ENCODE measurements at places on chromosomes 2 and 18. TPM values are rescaled to one million over a fixed set of nuclear protein-coding genes. Genes with fewer than 3 reads are reported as not detected.
A peak's percentile ranks its signal among the peaks of the same experiment; 100 is the strongest.

ARID5A gene
- total RNA-seq: 57.9 TPM

GNAL gene
- not detected for total RNA-seq

DUSP19 gene
- 1.8 TPM for total RNA-seq

DNA sequence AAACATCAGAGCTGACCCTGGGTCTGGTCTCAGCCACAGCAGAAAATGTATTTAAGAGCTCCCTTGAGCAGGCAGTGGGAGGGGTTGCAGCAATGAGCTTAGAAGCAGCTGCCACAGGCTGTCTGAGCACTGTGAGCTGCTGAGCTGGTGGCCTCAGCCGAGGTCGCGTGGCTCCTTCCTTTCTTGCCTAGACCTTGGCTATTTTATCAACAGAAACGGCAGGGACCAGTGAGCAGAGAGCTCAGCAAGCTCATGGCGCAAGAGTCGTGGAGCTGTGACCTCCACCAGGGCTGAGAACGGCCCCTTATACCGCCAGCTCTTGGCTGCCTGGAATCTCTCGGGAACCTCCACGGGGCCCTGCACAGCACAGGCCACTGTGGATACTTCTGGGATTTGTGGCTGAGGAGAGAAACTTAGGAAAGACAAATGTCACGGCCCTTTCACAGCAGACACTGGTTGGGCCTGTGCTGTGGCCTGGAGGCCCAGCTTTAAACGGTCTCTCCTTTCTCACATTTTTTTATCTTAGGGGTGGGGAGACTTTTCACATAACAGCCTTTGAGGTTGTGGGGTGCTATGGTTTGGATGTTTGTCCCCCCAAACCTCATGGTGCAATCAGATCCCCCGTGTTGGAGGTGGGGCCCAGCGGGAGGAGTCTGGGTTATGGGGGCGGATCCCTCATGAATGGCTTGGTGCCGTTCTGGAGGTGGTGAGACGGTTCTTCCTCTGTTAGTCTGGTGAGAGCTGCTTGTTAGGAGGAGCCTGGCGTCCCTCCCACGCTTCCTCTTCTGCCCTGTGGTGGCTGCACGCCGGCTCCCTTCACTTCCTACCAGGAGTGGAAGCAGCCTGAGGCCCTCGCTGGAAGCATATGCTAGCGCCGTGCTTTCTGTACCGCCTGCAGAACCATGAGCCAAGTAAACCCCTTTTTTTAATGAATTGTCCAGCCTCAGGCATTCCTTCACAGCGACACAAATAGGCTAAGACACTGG is 1.7 kb downstream of the ALLC start:
- DNase-seq: no peak

GRCh38 chr2:238403632-238404405 is 22.9 kb upstream of the ASB1 start:
- DNase-seq: no peak

GRCh38 chr2:36713310-36713709 is 16.8 kb downstream of the VIT start:
- no peak for DNase-seq

DNA sequence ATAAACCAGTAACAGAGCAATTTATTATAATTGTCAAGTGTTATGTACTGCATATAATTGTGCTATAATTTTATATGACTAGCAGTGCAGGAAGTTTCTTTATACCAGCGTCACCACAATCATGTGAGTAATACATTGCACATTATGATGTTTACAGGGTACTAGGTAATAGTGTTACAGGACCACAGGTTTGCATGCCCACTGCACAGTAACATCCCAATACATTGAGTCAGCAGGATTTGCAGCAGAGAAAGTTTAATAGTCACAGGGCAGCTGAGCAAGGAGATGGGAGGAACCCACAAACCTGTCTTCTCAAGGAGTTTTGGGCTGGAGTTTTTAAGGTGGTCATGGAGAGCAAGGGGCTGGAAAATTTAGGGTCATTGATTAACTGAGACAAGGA is 1042.9 kb upstream of the ACVR2A start:
- no peak for DNase-seq

DNA sequence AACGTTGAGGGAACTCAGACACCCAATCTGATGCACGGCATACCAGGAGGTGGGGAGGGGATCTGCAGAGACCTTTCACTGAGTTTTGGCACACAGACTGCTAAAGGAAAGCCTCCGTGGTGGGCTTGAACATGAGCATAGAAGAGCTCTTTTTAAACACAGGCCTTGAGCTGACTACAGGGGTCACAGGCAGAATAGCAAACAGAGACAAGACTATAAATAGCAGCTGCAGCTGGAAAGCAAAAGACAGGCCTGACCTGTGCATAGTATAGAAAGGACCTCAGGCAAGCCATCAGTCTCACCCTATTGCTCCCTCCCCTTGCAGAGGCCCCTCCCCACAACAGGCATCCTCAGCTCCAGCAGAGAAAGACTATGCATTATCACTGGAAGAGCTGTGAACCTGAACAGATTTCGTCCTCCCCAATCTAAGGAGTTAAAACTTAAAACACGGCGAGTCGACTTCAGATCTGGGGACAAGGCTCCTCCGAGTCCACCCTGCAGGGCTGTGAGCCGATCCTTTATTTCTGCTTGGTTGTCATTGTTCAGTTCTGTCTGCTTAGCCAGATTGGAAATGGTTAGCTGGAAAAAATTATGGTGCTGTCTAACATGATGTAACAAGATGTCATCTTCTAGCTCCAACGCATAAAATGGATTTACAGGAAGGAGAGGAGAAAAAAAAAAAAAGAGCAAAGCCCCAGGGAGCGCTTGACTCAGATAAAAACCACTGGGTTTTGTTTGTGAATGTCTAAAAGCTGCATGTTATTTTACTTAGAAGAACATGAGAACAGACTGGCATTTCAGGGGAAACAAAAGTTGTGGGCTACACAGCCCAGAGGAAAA is 25.2 kb upstream of the LCLAT1 start:
- peak; percentile 48 for DNase-seq

DNA sequence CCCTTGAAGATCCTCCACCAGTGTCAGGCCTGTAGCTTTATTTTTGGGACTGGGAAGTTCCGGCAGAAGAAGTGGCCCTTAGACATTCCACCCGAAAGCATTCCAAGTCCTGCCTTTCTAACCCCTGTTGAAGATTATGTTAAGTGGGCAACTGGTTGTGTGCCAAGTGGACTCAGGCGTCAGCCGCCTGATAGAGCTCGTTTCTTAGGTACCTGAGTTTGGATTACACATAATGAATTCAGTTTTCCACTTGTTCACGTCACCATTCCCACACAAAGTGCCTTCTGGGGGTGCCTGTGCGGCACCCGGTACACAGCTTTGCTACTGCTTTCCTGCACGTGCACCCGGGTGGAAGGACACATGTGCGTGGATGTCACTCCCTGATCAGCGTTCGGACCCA is 156.5 kb downstream of the PTGR3 start:
- no peak for DNase-seq

DNA sequence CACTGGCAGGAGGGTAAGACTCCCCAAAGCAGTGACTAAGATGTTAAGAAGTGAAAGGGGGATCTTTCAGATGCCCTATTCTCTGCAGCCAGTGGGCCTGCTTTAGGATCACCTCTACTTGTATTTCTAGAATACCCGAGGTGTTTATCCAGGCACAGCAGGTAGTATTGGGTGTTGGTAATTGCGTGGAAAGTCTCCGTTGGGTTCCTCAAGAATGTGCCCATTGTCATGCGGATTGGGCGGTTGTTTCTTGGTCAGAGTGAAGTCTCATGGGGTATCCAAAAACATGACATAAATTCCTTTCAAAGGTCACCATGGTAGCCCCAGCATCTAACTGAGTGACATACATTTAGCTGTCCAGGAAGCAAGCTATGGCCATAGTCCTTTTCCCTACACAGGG is 308.8 kb downstream of the RPIA start:
- DNase-seq: no peak

DNA sequence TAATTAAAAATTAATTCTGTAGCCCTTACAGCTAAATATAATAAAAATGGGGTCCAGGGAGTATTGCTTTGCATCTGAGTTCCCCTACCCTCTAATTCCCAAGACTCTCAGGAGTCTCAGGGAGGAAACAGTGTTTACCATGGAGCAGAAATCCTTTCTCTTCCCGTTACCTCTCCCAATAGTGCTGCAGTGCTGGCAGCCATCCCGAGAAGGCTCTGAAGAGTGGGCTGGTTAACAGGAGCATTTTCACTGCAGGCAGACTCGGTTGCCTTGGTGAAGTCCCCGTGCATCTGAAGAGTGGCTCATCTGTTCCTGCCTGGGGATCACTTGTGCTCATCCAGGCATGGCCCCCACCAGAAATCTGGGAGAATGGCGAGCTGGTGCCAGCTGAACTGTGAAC is 41.8 kb upstream of the TMEM178A start:
- no peak for DNase-seq

All from activated CD8-positive, alpha-beta memory T cell treated with anti-CD3 and anti-CD28 coated beads, Interleukin-2, amount 10 ng/mL, durations not matched to agents 7 days and 5 days (primary cell).